CD4-positive, alpha-beta T cell treated with Interleukin-12 subunit alpha and Interleukin-12 subunit beta, for 1 hour (primary cell): ENCODE measurements at places on chromosomes 4 and X.
A peak's percentile ranks its signal among the peaks of the same experiment; 100 is the strongest.

- no peak for DNase-seq
Measured at GRCh38 chr4:73267050-73267449, 8.5 kb upstream of the ANKRD17 start.

GRCh38 chr4:6974138-6974848 is 64.7 kb downstream of the TBC1D14 start:
- DNase-seq: peak; percentile 84

DNA sequence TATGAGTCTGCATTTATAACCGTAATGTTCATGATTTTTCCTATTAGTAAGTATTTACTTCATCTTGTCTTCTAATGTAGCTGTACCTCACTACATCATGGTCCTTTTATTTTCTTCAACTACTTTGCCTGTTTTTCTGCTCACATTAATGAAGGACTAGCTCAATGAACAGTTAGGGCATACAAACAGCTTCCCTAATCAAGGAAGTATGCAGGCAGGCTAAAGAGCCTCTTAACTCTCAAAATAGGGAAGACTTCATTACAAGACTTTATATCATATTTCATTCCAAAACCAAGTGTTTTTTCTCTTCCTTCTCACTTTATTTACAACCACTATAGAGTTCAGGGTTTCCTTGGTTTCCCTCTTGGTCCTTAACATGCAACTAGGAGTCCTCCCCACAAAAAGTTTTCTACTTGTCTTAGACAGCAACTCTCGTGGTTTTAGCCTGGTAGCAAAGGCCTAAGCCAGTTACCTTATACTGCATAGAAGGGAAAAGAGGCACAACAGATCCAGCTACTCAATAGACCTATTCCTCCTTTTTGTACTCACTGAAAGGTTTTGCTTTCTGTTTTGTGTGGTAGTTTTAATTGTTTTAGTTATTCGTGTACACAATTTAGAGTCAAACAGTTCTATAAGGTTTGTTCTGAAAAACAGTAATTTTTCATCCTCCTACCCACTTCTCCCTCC is 40.8 kb downstream of the SMIM14 start:
- DNase-seq: no peak

DNA sequence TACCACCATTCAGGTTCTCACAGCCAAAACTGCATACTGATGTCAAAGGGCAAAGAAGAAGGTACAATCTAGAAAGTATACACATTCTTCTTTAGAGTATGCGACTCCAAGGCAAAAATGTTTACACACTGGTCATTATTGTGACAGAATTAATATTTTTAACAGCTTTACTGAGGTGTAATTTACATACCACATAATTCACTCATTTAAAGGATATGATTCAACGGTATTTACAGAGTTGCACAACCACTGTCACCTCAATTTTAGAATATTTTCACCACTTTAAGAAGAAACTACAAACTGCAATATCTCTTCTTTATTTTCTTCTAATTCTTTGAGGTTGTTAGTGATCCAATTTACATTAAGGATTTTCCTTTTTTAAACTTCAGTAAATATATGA is 325.4 kb upstream of the SMIM31 start:
- DNase-seq: no peak
